CD4-positive, alpha-beta memory T cell (primary cell): ENCODE measurements at places on chromosomes 1 and 21.

GRCh38 chr1:57289781-57290180, 134.1 kb downstream of the DAB1 start:
- no peak for DNase-seq

- DNase-seq: peak; percentile 66
These were observed 35.8 kb downstream of the SLC2A1 start for GRCh38 chr1:42922687-42923366.

DNA sequence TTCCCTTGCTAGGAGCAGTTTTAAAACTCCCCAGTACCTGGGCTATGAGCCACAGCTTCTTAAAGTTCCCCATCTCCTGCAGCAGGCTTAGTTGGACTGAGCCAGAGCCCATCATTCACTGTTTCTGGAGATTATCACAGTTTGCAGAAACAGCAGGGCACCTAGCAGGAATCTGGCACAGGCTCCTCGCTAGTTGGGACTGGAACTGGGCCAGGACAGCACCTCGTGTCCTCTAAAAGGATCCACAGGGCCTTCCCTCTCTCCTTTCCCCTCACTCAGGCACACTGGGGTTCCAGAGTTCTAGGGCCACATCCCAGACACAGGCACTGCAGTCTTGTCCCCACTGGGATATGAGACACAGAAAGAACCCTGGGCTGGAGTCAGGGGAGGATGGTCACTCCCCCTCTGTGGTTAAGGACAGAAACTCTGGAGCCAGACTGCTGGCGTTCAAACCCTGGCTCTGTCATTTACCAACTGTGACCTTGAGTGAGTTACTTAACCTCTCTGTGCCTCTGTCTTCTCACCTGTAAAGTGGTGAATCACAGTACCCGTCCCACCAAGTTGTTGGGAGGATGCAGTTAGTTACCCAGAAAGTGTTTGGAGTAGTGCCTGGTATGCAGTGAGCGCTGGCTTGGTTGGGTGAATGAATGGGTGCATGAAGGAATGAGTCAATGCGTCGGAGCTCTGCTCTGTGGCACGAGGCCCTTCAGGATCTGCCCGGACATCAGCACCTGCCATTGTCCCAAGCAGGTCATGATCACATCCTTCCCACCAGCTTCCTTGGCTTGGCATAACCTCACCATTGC, 18.8 kb upstream of the ECE1 start:
- DNase-seq: no peak

DNA sequence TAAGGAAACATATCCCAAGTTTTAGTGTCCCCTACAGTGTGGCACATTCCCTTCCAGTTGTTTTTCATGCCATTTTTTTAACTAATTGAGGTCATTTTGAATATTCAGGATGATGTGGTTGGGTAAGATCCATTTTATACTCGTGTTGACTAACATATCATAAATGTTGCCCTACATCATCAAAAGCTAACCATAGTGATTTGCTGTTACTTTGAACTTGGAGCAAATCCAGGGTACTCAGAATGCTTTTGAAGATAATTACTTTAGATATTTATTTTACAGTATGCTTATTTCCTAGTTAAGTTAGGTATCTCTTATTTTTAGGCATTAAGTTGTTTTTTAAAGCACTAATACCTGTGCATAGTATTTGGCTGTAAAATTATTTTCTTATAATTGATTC, 57.8 kb downstream of the DYRK1A start:
- no peak for DNase-seq

GRCh38 chr21:31395268-31395667, 51.2 kb upstream of the TIAM1 start:
- DNase-seq: no peak

DNA sequence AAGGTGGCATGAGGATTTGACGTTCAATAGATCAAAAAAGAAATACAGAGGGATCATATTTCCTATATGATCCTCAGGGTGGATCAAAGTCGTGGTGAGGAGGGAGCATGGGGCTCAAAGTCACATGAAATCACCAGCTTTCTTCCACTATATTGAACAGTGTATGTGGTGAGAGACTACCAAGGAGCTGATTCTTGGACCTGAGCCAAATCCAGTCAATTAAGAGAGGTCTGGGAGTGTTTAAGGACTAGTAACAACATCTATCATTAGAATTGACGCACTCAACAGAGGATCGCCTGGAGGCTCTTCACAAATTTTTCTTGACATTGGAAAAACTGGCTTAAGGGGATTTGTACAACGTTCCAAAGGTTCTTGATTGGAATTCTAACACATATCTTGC, 267.7 kb upstream of the PROX1 start:
- DNase-seq: no peak

GRCh38 chr21:25186273-25186672, 421.0 kb downstream of the MRPL39 start:
- DNase-seq: no peak

- DNase-seq: no peak
These were observed 7.0 kb upstream of the ANGPTL1 start for GRCh38 chr1:178877896-178878295.

DNA sequence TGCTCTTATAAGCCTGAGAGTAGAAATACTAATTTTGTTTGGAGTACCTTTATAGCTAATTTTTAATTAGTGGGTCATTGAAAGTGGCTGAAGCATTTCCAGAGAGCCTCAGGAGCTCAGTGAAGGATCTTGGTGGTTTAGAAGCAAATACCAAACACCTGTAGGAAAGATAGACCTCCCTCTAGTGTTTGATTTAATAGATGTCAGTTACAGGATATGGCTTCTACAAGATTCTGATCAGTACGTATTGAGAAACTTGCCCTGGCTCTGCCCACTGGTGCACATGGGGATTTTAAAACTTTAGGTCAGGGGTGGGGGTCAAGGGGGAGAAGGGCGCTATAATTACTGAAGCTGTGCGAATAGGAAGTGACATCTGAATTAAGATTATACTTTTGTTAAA, 122.2 kb downstream of the POU2F1 start:
- peak; percentile 4 for DNase-seq

DNA sequence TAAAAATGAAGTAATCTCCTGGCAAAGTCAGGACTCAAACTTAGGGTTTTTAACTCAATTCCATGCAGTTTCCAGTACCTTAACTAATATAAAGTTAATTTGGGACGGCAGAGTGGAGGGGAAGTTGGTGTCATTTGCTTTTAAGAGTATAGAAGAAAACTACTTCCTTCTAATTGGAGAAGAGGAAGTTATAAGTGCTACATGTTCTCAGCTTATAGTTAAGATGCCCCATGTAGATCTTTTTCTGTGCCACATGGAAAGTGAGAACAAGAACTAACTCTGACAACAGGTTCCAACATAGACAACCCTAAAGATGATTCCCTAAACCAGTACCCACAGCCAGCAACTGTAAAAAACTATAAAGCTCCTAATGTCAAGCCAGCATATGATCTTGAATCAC, 11.5 kb downstream of the RRAGC start:
- DNase-seq: no peak

- DNase-seq: no peak
These were observed 32.8 kb downstream of the ABCG1 start for GRCh38 chr21:42251654-42252324.

- no peak for DNase-seq
These were observed 81.6 kb downstream of the HHIPL2 start for GRCh38 chr1:222466150-222466865.

- DNase-seq: no peak
These were observed 11.3 kb downstream of the UBE2G2 start for GRCh38 chr21:44790368-44790767.

DNA sequence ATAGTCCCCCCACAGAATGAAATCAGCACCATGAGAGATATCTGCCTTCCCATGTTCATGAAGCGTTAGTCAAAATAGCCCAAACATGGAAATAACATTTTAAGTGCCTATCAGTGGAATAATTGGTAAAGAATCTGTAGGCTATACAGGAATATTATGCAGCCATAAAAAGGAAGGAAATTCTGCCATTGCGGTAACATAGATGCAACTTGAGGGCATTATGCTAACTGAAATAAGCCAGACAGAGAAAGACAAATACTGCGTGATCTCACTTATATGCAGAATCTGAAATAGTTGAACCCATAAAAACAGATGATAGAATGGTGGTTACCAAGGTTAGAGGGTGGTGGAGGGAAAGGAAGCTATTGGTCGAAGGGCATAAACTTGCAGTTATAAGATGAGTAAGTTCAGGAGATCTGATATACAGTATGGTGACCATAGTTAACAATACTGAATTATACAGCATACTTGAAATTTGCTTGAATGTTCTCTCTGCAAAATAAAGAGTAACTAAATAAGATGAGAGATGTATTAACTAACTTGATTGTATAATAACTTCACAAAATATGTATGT, 699 bp upstream of the IL23R start:
- no peak for DNase-seq

DNA sequence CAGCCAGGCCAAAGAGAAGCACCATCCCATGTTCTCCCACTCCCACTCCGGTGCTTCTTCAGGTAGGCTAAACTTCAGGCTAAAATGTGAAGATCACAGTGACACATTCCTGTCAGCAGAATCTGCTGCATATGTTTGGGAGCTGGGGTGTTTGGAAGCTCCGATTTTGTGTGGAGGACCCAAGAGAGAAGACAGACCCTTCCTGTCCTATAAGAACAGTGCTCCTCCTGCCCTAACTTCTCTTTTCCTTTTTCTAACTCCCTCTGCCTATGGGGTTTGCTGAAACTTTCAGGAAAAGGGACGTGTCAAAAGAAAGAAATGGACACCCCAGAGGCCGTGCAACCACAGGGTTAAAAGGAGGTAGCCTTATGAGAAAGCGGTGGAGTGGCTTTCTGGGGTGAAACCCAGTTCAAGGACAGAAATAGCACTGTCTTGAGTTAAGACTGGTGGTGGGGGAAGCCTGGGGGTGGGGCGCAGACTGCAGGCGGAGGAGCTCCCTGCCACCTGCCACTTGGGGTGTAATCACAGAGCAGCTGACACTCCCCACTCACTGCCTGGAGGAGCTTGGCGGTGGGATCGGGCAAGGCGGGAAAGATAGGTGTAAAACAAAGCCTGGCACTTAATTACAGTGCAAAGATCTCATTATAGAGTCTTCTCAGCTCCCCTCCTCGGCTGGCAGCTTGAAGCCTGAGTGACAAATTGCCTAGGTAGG, 645 bp upstream of the TLR5 start:
- DNase-seq: peak; percentile 68

DNA sequence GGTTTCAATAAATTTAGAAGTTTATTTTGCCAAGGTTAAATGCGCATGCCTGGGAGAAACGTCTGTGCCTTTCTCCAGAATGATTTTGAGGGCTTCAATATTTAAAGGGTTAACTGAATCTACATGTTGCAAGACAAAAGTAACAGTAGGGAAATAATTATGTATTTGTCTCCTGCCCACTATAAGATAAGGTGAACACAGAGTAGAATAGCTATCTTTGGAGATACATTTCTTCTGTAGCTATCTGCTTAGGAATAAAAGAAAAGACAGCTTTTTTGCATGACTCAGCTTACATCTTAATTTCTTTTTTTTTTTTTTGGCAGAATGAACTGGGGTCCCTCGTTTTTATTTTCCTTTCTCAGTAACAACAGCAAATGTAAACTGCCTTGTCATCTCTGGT, 1351.6 kb downstream of the AMY1C start:
- DNase-seq: no peak

DNA sequence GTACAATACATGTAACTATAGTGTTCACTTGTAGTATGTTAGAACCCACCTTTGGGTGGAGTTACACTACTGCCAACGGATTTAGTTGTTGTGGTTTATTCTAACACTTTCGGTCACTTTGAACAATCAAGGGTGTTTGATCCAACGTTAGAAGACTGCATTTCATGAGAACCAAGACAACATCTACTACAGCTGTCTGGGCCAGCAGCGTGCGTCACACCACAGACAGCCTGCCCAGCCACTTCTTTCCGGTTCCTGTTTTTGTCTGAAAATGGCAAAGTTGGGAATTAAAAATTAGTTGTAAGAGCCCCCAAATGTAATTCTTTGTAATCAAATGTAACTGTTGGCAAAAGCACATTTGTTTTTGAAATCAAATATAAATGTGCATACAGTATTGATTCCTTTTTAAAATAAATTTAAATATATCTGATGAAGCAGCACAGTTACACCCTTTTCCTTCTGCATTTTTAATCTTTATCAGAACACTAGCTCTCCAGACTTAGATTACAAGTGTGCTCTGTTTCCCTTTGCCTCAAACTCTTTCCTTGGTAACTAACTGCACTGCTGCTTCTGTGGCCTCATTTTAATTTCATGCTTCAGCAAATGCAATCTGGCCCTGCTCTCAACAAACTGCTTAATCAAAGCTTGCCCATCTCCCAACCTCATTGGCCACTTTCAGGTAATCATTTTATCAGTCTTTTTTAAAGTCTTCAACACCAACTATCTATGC, 86.6 kb upstream of the DPH5 start:
- peak; percentile 84 for DNase-seq

- no peak for DNase-seq
These were observed 27.9 kb downstream of the CASZ1 start for GRCh38 chr1:10768552-10768951.

- no peak for DNase-seq
These were observed 107.5 kb downstream of the RGL1 start for GRCh38 chr1:183912265-183912886.

- DNase-seq: no peak
These were observed 55.6 kb downstream of the COQ8A start for GRCh38 chr1:226995365-226996332.

DNA sequence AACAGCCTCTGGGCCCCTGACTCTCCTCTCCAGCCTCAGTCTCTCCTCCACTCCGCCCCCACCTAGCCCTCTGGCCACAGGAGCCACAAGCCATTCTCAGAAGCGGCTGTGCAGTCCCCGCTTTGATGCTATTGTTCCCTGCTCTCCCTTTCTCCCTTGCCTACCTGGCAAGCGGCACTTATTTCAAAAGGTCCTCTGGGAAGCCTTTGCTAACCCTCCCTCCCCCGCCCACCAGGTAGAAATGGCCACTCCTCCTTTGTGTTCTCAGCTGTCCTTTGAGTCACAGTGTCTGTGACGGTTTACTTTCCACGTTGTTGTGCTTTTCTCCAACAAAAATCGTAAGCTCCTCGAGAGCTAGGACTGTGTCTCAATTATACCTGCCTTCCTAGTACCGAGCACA, 338.4 kb upstream of the PROX1 start:
- no peak for DNase-seq

DNA sequence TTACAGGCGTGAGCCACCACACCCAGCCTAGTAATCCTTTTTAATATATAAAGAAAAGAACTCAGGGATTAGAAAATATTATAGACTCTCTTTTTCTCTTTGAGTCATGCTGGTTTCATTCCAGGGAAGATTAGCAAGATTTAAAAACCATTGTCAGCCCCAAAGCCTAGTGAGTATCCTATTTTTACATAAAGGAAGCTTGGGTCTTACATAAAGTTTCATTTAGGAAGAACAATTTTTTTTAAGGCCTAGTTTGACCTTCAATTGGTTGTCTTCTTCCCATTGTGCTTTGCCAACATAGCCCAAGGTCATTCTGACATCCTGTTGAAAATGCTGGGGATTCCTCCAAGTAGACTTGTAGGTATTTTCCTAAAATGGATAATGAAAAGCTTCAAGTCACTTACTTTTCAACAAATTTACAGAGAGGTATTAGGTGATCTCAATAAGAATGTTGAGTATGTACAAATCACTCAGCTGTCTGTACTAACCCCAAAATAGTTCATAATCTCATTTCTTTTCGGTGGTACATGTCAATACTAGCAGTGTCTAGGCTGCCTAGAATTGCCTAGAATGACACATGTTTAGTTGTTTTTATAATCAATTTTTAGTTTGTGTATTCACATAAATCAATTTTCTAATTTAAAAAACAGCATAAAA, 4.3 kb upstream of the KIF14 start:
- DNase-seq: no peak

GRCh38 chr1:47205918-47206317, 16.1 kb upstream of the PDZK1IP1 start:
- no peak for DNase-seq
